Large intestine (tissue), 12 donors: ENCODE measurements at places on chromosomes 11 and 22.

- no peaks in the 10 kb centered on the region for H3K36me3 ChIP-seq
- peak overlapping the region; percentile 94 for H3K27ac ChIP-seq
- H3K27me3 ChIP-seq: no peaks in the 10 kb centered on the region
- DNase-seq: peak; percentile 96
Observed at GRCh38 chr11:7575841-7576725, 62.3 kb downstream of the PPFIBP2 start.

DNA sequence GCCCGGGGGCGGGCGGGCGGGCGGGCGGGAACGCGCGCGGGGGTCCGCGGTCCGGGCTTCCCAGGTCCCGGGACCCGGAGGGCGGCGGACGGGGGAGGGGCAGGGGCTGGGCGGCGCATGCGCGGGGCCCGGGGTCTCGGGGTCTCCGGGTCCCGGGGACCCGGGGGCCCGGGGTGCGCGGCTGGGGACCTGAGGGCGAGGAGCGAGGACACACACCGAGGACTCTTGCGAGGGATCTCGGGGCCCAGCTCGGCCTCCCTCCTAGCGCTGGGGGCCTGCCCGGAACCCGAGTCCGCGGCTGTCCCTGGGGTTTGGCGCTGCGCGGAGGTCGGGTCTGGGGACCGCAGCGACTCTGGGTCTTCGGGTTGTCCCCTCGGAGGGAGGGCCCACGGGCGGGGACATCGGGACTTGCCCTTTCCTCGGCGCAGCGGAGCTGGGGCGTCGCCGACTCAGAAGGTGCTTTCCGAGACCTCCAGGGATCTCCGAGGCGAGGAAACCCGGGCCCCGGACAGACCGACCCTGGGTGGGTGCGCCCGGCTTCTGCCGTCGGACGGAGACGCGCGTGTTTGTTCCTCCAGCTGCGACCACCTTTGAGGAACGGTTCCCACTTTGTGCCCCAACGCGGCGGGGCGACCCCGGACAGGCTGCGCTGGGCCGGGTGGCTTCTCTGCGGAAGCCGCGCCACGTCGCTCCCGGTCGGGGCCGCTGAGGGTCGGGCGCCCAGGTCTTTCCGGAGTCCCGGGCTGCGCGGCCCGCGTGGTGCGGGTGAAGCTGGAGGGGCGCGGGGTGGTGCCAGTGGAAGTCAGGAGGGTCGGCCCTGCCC is 540 bp downstream of the PPARA start:
- H3K27ac ChIP-seq: peak overlapping the region; percentile 97
- peak overlapping the region; percentile 98 for H3K4me3 ChIP-seq
- H3K27me3 ChIP-seq: no peaks in the 10 kb centered on the region
- DNase-seq: peak; percentile 12
- H3K4me1 ChIP-seq: peaks cover 34% of the 10 kb centered on the region

GRCh38 chr11:84333221-84333620 is 1047.1 kb upstream of the CCDC90B start:
- no peak for DNase-seq
- H3K27ac ChIP-seq: no peak overlapping the region
- no peak overlapping the region for H3K4me3 ChIP-seq
- no peaks in the 10 kb centered on the region for H3K27me3 ChIP-seq
- H3K36me3 ChIP-seq: no peaks in the 10 kb centered on the region
- H3K4me1 ChIP-seq: no peaks in the 10 kb centered on the region

- H3K27me3 ChIP-seq: no peaks in the 10 kb centered on the region
- H3K4me3 ChIP-seq: no peak overlapping the region
- no peak overlapping the region for H3K27ac ChIP-seq
- DNase-seq: no peak
- H3K4me1 ChIP-seq: no peaks in the 10 kb centered on the region
- H3K36me3 ChIP-seq: peaks cover 87% of the 10 kb centered on the region
Observed at GRCh38 chr22:20095521-20095920, 15.5 kb downstream of the DGCR8 start.

GRCh38 chr22:42906605-42907348 is 49.7 kb upstream of the ARFGAP3 start:
- H3K27me3 ChIP-seq: no peaks in the 10 kb centered on the region
- no peak overlapping the region for H3K4me3 ChIP-seq
- H3K36me3 ChIP-seq: peaks cover 58% of the 10 kb centered on the region
- no peaks in the 10 kb centered on the region for H3K4me1 ChIP-seq

DNA sequence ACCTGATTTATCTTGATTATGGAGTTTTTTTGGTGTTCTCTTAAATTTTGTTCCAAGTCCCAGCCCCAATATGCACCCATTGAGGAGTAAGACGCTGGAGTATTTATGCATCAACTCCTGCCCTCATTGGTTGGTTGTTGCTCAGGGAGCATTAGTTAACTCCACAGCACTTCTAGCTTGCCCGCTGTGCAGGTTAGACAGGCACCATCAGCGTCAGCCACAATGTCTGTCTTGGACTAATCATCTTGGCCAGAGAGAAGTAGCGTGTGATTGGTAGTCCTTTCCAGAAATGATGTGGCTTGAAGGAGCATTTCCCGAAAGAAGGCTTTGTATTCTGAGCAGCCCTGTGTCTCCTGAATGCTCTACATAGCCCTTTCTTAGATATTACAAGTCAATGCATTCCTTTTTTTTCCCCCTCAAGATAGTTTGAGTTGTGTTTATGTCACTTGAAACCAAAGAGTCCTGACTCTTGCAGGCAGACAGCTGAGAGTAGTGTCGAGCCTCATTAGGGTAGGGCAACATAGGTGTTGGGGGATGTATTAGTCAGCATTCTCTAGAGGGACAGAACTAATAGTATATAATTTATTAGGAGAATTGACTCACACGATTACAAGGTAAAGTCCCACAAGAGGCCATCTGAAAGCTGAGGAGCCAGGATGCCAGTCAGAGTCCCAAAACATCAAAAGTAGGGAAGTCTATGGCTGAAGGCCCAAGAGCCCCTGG is 94.6 kb upstream of the RCN1 start:
- no peak for DNase-seq
- H3K4me1 ChIP-seq: no peaks in the 10 kb centered on the region
- H3K27ac ChIP-seq: no peak overlapping the region

GRCh38 chr22:43624144-43624998 is 187.7 kb downstream of the EFCAB6 start:
- no peaks in the 10 kb centered on the region for H3K27me3 ChIP-seq
- no peak overlapping the region for H3K27ac ChIP-seq
- H3K4me1 ChIP-seq: no peaks in the 10 kb centered on the region
- no peaks in the 10 kb centered on the region for H3K36me3 ChIP-seq

DNA sequence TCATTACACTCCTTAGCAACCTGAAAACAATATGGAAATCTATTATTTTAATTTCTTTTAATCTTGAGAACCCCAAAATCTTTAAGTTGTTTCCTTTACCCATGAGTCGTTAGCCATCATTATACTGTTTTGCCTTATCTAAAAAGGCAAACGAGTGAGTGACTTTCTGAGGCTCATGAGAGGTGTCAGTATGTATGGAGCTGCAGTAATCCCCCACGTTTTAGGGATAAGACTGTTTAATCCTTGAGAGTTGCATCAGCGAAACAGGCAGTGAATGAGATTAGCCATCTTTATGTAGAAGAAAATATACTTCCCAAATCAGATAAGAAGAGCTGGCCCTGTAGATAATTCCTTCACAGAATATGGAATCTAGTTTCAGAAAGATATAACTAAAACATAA is 1147.0 kb downstream of the DLG2 start:
- no peaks in the 10 kb centered on the region for H3K4me1 ChIP-seq
- no peak overlapping the region for H3K4me3 ChIP-seq
- no peaks in the 10 kb centered on the region for H3K27me3 ChIP-seq
- DNase-seq: no peak
- H3K27ac ChIP-seq: no peak overlapping the region

- H3K36me3 ChIP-seq: no peaks in the 10 kb centered on the region
- no peak overlapping the region for H3K4me3 ChIP-seq
- H3K27ac ChIP-seq: no peak overlapping the region
- peaks cover 22% of the 10 kb centered on the region for H3K4me1 ChIP-seq
Observed at GRCh38 chr22:22691716-22692701, 47.6 kb downstream of the GGTLC2 start.

- DNase-seq: peak; percentile 61
- no peak overlapping the region for H3K4me3 ChIP-seq
- peaks cover 29% of the 10 kb centered on the region for H3K4me1 ChIP-seq
- no peaks in the 10 kb centered on the region for H3K36me3 ChIP-seq
Observed at GRCh38 chr22:36439481-36440271, 41.8 kb downstream of the TXN2 start.

DNA sequence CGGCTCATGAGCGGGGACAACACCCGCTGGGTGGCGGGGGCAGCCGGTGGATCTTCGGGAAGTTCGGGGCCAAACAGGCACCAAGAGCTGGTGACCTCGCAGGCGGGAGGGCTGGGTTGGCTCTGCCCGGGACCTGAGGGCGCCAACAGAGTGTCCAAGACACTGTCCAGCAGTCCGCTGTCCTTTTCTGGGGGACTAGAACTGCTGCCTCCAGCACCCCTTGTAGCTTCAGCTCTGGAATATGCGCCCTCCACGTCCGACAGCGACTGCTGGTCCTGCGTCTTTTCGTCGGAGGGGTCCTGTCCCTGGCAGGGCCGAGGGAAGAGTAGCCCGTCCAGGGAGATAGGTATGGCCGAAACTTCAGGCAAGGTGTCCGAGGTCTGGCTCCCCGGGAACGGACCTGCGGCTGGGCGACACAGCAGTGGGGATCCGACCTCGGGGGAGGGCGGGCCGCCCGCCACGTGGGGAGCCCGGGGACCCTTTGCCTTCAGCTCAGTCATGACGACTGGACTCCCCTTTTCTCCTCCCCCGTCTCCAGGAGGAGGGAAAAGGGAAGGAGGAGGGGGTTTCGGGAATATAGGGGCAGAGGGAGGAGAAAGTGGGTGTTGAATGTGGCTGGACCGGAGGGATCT is 926 bp downstream of the PGR start:
- H3K27me3 ChIP-seq: peaks cover 62% of the 10 kb centered on the region
- H3K4me3 ChIP-seq: no peak overlapping the region
- H3K27ac ChIP-seq: no peak overlapping the region
- H3K4me1 ChIP-seq: peaks cover 4% of the 10 kb centered on the region

DNA sequence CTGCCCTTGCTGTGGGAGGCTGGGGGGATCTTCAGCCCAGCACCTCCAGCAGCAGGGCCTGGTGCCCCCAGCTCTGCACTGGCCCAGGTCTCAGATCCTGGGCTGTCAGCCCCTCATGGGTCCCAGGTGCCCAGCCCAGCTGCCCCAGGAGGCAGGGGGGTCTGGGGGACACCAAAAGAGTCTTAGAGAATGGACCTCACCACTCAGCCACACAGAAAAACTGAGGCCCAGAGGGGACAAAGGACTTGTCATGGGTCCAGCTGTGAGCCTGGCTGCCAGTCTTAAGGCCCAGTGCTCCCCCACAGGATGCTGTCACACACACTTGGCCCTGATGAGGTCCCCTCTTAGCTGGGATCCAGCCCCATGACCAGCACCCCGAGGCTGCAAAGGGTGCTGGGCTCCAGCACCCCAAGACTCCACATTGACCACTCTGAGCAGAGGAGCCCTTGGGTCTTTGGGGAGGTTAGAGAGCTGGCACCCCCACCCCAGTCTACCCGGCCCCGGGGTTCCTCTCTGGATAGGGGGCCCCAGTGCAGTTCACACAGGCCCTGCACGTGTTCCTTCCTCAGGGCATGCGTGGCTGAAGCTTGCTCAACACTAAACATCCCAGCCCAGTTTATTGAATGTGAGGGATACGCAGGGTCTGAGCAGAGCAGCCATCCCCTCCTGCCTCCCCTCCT is 54.4 kb downstream of the IGLL5 start:
- H3K4me3 ChIP-seq: no peak overlapping the region
- no peak for DNase-seq
- no peaks in the 10 kb centered on the region for H3K4me1 ChIP-seq
- no peak overlapping the region for H3K27ac ChIP-seq
- H3K36me3 ChIP-seq: no peaks in the 10 kb centered on the region

- H3K4me3 ChIP-seq: peak overlapping the region; percentile 2
- H3K27me3 ChIP-seq: peaks cover 87% of the 10 kb centered on the region
- no peaks in the 10 kb centered on the region for H3K36me3 ChIP-seq
- DNase-seq: peak; percentile 14
- peaks cover 7% of the 10 kb centered on the region for H3K4me1 ChIP-seq
- no peak overlapping the region for H3K27ac ChIP-seq
Observed at GRCh38 chr11:8263109-8263768, 439 bp downstream of the LMO1 start.
